ENCODE measurements at places on chromosomes 16 and 17.

- no peak for DNase-seq
These were observed 53.7 kb downstream of the SF3B3 start for GRCh38 chr16:70577256-70577698.

DNA sequence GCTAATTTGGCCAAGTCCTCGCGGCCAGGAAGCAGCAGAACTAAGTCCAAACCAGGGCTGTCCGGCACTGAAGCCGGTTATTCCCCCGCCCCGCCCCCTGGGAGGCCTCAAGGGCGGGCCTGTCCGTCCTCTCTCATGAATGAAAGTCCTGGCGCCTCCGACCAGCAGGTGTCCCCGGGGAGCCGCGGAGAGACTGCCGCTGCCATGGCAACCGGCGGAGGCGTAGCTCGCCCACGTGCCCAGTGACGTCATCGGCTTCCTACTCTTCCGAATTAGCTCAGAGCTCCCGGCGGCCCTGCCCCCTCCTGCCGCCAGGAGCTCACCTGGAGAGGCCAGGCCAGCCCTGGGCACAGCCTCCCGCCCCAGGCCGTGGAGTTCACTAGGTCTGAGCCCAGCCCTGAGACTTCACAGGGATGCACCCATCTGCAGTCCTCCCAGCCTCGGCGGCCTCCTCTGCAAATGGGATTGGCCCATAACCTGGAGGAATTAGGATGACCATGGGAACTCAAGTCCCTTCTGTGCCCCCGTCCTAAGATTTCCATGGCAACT is 1.3 kb downstream of the SPATA2L start:
- DNase-seq = peak; percentile 99

DNA sequence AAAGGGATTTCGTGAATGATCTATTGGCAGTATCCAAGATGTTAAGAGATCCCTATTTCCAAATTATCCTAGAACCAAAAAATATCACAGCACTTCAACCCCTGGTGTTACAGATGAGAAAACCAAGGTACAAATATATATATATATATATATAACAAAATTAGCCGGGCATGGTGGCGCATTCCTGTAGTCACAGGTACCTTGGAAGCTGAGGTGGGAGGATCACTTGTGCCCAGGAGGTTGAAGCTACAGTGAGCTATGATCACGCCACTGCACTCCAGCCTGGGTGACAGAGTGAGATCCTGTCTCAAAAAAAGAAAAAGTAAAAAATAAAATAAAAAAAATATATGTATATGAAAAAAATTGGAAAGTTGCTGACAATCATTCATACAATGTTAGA is 637 bp upstream of the CLN3 start:
- no peak for DNase-seq

DNA sequence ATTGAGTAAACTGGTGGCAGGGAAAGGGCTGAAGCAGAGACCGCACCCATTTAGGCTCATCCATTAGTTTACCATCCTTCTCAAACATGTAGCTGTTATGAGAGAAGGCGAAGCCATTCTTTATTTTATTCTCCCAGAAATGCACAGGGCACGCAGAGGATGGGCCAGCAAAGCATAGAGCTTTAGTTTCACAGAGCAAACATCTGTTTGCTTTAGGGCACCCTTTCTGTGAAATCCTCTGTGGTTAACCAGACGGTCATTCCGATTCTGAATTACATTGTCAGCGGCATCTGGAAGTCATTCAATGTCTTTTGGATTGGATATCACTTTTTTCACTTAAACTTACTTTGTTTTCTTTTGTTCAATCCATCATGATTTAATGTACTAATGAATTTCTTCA is 96.0 kb downstream of the TOX3 start:
- no peak for DNase-seq

- DNase-seq = no peak
These were observed 243.2 kb upstream of the CIBAR2 start for GRCh38 chr16:85355515-85355837.

- peak; percentile 19 for DNase-seq
These were observed 587 bp downstream of the PLD6 start for GRCh38 chr17:17205368-17206123.

DNA sequence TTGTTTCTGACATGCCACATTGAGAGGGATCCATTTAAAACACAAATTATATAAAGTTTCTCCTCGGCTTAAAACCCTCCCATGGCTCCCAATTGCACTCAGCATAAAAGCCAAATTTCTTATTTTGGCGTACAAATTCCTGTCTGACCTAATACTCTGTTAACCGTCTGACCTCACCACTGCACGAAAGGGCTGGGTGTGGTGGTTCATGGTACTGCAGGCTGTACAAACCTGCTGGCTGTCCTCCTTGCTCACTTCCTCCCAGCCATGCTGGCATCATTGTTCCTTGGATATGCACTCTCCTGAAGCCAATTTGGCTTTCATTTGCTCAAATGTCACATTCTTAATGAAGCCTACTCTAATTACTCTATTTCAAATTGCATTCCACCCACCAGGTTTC is 301.6 kb upstream of the C16orf82 start:
- DNase-seq = no peak

DNA sequence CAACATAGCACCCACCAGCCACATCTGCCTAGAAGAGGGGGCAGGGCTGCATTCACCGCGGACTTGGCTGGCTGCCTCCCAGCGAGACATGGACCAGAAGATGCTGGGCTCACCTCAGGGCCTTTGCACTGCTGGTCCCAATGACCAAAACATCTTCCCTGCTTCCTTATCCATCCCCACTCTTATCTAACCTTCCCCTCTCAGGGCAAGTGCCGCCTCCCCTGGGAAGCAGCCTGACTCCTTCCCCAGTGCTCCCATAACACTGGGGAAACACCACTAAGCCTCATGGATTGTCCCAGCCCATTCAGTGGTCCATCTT is 5.7 kb downstream of the TMC6 start:
- DNase-seq = no peak

GRCh38 chr17:77214743-77215142 is 74.0 kb downstream of the SEC14L1 start:
- DNase-seq = peak; percentile 33

DNA sequence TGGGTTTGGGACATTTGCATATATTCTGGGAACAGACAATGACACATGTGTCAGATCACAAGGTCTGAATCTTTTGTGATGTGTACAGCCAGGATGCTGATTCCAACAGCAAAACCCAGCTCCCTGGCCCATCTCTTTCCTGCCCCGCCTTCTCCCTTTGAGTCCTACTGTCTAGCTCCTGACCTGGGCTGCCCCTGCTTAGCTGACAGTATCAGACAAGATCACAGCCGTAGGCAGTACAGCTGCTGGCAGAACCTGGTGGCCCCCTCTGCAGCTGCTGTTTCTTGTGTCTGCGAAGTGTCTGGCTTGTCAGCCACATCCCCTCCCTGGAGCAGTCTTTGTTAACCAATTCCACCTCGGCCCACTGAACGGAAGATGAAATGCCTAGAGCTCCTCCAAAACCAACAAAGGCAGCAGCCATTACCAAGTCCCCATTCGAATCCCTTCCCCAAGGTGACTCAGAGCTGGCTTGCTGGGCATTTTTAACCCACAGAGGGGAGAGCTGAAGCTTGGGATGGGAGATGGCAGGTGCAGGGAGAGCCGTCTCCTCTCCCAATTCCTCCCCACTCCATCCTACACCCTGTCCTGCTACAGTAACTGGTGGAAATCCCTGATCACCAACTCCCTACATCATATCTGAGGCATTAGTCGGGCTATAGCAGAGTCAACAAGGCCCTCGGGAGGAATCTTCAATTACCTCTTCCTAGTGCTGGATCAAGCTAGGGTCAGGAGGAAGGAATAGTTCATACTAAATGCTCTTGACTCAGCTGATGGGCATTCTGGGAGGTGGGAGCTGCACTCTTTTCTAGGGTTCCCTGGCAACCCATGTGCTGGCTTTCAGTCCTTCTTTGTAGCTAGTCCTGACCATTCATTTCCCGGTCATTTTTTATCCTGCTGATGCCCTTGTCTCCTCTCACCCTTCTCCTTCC is 5.8 kb downstream of the PIPOX start:
- DNase-seq = peak; percentile 19

- DNase-seq = no peak
These were observed 231.4 kb downstream of the TMEM114 start for GRCh38 chr16:8358937-8359336.

GRCh38 chr16:84864326-84864955 is 44.7 kb downstream of the CRISPLD2 start:
- DNase-seq = no peak

DNA sequence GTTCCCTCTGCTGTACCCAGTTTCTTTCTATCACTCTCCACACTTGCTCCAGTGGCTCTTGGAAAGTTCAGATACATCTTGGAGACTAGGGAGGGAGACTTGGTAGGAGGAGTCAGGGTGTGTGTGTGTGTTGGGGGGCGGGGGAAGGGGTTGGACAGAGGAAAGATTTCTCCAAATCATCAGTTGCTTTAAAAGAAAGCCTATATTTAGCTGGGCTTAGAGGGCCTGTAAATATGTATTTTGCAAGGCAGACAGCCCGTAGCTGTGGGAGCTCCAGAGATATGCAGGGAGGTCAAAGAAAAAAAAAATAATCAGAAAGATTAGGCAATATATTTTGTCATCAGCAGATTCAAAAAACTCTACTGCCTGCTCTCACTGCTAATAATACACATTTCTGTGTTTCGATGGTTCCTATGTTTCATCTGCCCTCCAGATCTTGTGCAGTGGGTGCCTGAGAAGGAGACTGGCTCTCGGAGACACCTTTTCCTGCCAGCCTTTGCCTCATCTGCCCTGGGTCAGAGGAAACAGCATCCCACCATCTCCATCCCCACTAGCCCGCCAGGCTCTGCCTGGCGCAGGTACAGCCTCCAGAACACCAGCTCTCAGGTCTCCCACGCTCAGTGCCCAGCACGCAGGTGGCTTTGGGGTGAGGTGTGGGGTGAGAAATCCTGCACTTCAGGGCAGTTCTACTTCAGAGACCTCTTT is 4.8 kb upstream of the PPP1R9B start:
- DNase-seq = no peak

DNA sequence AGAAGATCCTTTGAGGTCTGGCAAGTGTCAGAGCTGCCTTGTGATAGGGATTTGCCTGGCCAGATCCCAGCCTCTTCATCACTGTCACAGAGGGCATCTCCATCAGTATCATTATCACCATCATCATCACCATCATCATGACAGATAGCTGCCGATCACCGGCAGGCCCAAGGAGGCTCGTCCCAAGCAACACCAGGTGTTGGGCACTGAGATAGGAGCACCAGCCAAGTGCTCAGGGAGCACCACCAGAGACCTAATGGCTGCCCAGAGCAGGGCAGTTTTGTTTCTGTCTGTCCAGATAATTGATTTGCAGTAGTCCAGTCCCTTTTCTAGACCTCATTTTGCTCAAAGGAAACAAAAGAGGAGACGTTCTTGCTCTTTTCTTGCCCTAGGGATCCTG is 25.0 kb downstream of the HNF1B start:
- no peak for DNase-seq

GRCh38 chr16:55572439-55572838 is 6.0 kb downstream of the CAPNS2 start:
- DNase-seq = no peak

DNA sequence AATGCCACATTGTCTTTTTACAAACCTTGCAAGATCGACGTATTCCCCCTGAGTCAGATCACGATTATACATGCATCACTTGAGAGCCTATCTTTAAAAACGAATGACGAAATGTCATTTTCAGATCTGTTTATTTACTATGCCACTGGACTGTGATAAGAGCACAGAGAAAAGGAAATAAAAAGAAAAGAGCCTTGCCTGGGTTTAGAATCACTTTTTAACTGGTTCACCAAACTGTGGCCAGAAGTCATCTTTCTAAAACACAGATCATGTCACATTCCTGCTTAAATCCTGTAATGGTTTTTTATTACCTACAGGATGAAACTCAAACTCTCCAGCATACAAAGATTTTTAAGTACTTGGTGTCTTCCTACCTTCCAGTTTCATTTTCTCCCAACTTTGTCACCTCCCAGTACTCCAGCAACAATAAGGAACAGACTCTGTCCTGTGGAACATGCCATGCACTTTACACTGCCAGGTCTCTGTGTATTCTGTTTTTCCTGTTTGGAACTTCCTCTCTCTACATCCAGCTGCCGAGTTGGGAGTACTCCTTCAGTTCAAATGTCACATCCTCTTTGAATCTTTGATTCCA is 91.5 kb downstream of the SNX11 start:
- DNase-seq = peak; percentile 8

GRCh38 chr17:57091186-57091618 is 6.2 kb downstream of the AKAP1 start:
- DNase-seq = no peak

DNA sequence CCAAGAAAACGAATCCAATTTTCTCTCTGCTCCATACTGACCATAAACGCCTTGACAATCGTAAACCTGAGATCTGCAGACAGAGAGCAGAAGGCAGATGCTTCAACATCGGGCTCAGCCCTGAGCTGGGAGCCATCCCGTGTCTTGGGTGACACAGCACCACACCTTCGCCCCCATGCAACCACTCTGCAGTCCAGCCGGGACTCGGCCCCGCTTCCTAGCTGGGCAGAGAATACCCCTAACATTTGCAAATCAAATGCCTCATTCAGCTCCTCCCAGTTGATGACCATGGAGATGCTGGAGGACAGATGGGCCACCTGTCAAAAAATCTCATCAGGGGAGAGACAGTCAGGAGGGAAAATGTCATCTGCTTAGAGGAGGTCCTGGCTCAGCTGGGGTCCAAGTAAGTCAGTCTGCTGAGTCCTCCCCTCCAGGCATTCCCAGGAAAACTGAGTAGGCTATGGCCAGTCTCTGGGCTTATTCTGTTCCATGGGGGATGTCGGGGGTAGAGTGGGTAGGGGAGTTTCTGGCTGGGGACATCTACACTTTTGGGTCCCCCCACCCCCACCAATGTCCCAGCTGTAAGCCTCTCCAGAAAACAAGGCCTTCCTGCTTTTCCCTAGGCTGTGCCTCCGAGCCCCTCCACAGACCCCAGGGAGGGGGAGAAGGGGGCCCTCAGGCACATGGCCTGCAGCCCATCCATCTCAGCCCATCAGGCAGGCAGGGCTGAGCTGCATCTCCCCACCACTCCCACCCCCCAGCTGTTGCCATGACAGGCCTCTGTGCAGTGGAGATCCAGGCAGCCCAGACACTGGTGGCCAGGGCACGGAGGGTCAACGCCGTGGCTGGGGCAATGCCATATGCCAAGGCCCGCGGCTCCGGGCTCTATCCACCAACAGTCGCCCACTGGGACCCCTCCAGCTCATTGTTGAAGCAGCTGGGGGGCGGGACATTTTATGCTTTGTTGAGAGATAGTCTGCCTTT is 158.6 kb downstream of the AXIN2 start:
- DNase-seq = no peak

DNA sequence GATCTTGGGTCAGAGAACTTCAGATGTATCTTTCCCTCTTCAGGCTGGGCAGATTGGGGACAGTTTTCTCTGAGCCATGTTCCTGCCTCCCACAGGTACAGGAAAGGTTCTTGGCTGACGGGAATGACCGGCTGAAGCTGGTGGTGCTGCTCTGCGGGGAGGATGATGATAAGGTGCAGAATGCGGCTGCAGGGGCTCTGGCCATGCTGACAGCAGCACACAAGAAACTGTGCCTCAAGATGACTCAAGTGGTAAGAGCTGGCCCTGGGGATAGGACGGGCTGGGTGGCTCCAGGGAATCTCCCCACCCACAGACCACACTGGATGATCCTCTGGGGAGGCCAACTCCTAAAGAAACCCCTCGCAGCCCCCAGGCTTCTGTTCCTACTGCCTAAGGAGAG is 10.9 kb downstream of the SLC35G3 start:
- peak; percentile 74 for DNase-seq
